ENCODE measurements at places on chromosomes 3 and 15. TPM values are rescaled to one million over a fixed set of nuclear protein-coding genes. Genes with fewer than 3 reads are reported as not detected.

- H3K4me1 ChIP-seq, result peaks cover 7% of the 10 kb centered on the region
- DNase-seq, result no peak
- H3K27me3 ChIP-seq, result no peaks in the 10 kb centered on the region
- no peak overlapping the region for H3K4me3 ChIP-seq
- peaks cover 3% of the 10 kb centered on the region for H3K36me3 ChIP-seq
Observed at GRCh38 chr3:46669191-46669999, 24.1 kb downstream of the ALS2CL start.

DNA sequence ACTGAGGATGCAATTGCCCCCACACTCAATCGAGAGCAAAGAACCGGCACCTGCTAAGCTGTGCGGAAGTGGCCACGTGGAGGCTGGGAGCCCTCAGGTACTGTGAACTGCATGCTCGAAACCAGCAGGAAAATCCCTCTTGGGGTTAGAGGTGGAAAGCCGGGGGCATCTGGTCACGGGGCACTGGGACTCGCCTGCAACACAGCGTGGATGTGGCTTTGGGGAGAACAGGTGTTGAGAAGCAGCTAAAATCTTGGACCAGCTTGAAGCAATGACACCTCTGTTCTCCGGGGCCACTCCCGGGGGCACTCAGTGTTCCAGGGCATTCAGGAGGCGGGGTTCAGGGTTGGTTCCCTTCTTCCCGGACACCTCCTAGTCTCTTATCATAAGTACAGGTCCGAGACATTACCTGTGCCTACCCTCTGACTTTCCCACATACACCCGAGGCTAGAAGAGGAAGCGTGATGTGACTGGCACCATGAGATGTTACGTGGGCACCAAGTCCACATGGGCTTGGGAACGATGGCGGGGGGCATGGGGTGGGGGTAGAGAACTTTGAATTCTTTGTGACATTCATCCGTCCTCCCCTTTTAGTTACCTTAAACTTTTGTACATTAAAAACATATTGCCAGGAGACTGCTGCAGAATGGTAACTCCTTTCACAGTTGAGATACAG lies 172.0 kb downstream of the ADAMTS17 start:
- H3K4me1 ChIP-seq, result no peaks in the 10 kb centered on the region
- H3K36me3 ChIP-seq, result peaks cover 2% of the 10 kb centered on the region
- no peak overlapping the region for H3K4me3 ChIP-seq
- H3K27ac ChIP-seq, result no peak overlapping the region
- no peaks in the 10 kb centered on the region for H3K27me3 ChIP-seq

DNA sequence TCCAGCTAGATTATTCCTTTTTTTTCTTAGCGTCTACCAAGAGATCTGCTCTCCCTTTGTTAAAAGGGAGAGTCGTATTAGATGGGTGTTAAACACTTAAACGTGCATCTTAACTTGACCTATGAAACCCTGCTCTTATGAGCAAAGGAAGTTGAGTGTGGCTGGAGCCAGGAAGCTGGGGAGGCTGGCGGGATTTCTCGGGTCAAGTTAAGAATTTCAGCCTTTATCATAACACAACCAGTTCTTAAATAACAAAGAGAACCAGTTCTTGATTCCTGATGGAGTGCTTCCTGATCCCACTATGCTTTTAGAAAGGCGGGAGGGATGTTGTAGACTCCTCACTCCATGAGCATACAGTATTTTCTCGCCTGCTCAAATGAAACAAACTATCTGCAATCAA lies 215.1 kb downstream of the ITPR1 start:
- no peaks in the 10 kb centered on the region for H3K27me3 ChIP-seq
- no peak for DNase-seq
- H3K36me3 ChIP-seq, result peaks cover 16% of the 10 kb centered on the region
- H3K27ac ChIP-seq, result peak overlapping the region; percentile 8

DNA sequence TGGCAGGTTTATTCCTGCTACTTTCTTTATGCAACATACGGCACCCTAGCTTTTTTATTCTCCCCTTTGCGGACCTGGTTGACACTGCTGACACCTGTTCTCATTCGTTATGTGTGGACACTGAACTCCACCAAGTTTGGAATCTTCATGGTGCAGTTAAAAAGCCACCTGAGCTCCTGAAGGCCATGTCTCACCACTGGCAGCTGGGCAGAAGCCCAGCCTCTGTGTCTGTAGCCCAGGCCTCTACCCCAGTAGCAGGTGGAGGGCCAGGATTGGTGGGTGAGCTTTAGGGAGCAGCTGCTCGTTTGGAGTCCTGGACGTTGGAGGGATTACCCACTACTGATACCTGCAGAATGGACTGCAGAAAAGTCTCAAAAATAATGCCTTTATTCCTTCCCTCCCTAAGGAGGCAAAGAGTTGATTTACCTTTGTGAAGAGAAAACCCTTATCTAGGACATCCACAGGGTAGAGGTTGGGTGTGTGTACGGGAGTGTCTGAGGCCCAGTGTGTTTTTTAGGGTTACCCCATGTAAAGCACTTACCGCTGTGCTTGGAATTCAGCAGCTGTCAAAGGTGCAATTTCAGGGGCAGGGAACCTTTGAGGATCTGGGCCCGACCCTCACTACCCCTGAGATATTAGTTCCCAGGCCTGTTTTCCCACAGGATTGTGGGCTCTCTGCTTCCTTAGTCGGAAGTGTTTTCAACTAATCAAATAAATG lies 637 bp upstream of the CCNDBP1 start:
- peak overlapping the region; percentile 92 for H3K4me3 ChIP-seq
- H3K36me3 ChIP-seq, result peaks cover 5% of the 10 kb centered on the region
- peak overlapping the region; percentile 96 for H3K27ac ChIP-seq
- peaks cover 33% of the 10 kb centered on the region for H3K4me1 ChIP-seq

- no peaks in the 10 kb centered on the region for H3K36me3 ChIP-seq
- no peaks in the 10 kb centered on the region for H3K27me3 ChIP-seq
- H3K4me1 ChIP-seq, result peaks cover 39% of the 10 kb centered on the region
- DNase-seq, result no peak
- H3K4me3 ChIP-seq, result peak overlapping the region; percentile 80
- peak overlapping the region; percentile 79 for H3K27ac ChIP-seq
Observed at GRCh38 chr3:194306771-194307640, 44.1 kb downstream of the CPN2 start.

DNA sequence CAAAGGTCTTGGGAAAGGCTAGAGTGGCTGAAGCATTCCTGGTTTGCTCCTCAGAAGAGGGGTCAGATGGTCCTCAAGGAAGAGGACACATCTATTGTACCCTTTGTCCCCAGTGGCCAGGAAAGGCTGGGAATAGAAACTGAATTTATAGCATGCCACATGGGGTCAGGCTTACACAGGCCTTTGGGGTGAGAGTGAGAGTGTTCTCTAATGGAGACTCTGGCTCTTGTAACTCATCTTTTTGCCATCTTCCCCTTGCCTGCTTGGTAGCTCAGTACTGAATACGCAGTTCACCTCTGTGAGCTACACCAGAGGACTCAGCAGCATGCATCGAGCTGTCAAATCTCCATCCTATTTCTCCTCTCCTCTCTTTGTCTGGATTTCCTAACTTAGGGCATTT lies 87.5 kb downstream of the ATP2B2 start:
- peaks cover 43% of the 10 kb centered on the region for H3K27me3 ChIP-seq
- no peak overlapping the region for H3K4me3 ChIP-seq
- peaks cover 2% of the 10 kb centered on the region for H3K4me1 ChIP-seq
- H3K27ac ChIP-seq, result no peak overlapping the region

GRCh38 chr3:39705351-39705900 lies 104.0 kb upstream of the MYRIP start:
- no peaks in the 10 kb centered on the region for H3K36me3 ChIP-seq
- H3K27ac ChIP-seq, result no peak overlapping the region
- H3K4me3 ChIP-seq, result no peak overlapping the region

- H3K4me1 ChIP-seq, result peaks cover 32% of the 10 kb centered on the region
- H3K36me3 ChIP-seq, result peaks cover 2% of the 10 kb centered on the region
- H3K27me3 ChIP-seq, result no peaks in the 10 kb centered on the region
Observed at GRCh38 chr3:183875411-183875810, 9.3 kb downstream of the PARL start.

DNA sequence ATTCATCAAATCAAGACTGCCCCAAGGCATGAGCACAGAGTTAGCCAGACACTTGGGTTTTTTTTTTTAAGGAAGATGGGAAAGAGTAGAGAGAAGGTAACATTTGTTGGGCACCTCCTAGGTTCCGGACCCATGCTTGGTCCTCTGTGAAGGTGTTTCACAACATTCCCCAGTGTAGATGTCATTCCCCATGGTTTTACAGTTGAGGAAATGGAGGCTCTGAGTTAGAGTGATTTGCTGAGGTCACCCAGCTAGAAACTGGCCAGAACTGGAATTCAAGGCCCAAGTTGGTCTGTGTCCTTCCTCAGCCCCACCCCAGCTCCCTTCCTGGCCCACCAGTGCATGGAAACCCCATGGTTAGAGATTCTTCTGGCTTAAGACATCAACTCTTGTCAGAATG lies 19.9 kb downstream of the WNT7A start:
- H3K27me3 ChIP-seq, result no peaks in the 10 kb centered on the region
- H3K4me3 ChIP-seq, result no peak overlapping the region
- DNase-seq, result no peak
- peaks cover 3% of the 10 kb centered on the region for H3K36me3 ChIP-seq
- peaks cover 25% of the 10 kb centered on the region for H3K4me1 ChIP-seq

DNA sequence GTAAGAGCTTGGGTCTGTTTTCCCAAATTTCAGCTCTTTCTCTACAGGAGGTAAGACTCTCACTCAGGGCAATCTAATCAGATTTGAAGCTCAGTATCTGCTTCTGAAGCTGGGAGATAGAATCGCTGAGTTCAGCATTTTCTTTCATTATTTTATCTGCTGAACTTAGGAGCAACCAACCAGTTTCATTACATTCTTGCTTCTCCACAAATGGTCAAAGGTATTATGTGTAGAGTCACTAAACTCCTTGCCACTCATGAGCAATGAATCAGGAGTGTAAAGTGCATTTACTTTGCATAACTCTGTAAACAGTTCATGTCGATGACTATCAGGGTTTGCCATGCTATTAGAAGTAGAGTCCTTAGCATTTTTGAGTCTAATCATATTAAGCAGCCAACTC lies 249.4 kb downstream of the CHL1 start:
- H3K27ac ChIP-seq, result no peak overlapping the region
- no peaks in the 10 kb centered on the region for H3K27me3 ChIP-seq
- no peaks in the 10 kb centered on the region for H3K4me1 ChIP-seq
- H3K36me3 ChIP-seq, result no peaks in the 10 kb centered on the region
- no peak for DNase-seq
- no peak overlapping the region for H3K4me3 ChIP-seq

- H3K36me3 ChIP-seq, result no peaks in the 10 kb centered on the region
- no peak overlapping the region for H3K27ac ChIP-seq
- DNase-seq, result no peak
- no peak overlapping the region for H3K4me3 ChIP-seq
- H3K27me3 ChIP-seq, result peaks cover 41% of the 10 kb centered on the region
- no peaks in the 10 kb centered on the region for H3K4me1 ChIP-seq
Observed at GRCh38 chr3:193052354-193053045, 134.8 kb upstream of the MB21D2 start.

DNA sequence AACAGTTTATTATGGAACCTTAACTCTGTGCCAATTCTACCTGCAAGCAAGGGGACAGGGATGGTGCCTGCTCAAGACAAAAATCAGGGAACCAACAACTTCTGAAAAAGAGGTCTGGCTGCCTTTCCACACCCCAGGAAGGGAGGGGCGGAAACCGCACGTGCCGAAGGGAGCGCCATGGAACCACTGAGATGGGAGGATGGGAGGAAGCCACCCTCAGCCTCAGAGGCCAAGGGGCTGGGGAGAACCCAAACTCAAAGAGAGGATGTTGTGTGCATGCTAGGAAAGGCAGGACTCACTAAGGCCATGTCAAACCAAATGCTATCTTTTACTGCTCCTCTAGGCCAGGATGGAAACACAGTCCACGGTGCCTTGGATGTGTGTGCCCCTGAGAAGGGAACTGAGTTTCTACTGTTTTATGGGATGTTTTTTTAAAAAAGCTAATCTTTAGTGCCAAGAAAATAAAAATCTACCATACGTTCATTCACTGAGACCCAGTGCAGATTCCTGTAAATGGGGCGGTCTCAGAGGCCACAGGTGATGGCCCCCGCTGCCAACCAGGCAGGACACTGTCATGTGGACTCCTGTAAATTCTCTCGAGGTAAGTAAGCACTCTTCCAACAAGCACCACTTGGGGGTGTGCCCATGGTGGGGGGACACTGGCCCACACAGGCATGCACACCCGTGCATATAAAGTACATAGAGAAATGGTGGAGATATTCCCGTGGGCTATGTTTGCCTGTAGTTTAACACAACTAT lies 20.5 kb downstream of the SRPRB start:
- no peaks in the 10 kb centered on the region for H3K36me3 ChIP-seq
- H3K4me1 ChIP-seq, result peaks cover 4% of the 10 kb centered on the region
- DNase-seq, result no peak
- H3K4me3 ChIP-seq, result no peak overlapping the region

DNA sequence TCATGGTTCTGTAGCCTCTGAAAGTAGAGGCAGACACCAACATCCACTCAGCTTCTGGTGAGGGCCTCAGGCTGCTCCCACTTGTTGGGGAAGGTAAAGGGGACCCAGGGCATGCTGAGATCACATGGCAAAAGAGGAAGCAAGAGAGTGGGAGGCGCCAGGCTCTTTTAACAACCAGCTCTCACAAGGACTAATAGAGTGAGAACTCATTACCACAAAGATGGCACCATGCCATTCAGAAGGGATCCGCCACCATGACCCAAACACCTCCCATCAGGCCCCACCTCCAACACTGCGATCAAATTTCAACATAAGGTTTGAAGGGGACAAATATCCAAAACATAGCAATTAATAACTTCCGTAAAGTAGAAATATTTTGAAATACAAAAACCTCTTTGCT lies 192.3 kb downstream of the OCA2 start:
- peaks cover 2% of the 10 kb centered on the region for H3K36me3 ChIP-seq
- no peak overlapping the region for H3K27ac ChIP-seq
- no peaks in the 10 kb centered on the region for H3K4me1 ChIP-seq
- no peak for DNase-seq

DNA sequence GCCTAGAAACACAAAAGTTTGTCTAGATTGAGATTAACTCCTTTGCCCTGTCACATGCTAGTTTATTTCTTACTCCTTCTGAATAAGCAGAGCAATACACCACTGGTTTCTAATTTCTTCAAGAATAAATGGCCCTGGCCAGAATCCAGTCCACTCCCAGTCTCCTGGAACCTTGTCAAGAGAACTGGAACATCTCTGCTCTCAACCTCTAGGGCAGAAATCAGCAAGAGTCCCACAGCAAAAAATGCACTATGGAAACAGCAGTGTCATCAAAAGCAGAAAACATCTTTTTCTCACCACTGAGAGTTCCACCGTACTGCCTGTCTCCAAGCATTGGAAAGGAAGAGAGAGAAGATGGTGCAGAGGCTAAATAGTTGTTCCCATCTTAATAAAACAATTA lies 35.9 kb upstream of the PPP2R3A start:
- DNase-seq, result no peak
- H3K27ac ChIP-seq, result no peak overlapping the region
- no peak overlapping the region for H3K4me3 ChIP-seq

Gene DYNC1LI1
- total RNA-seq, result 30.8 TPM

Gene GABRR3
- not detected for total RNA-seq

Gene CASR
- total RNA-seq, result 1.3 TPM

Gene TP63
- total RNA-seq, result 1.5 TPM

Gene ASB14
- total RNA-seq, result not detected

Gene CFAP44
- 8.6 TPM for total RNA-seq

Gene SYNM
- total RNA-seq, result 1.4 TPM

Gene EAF2
- total RNA-seq, result 5.5 TPM

Gene VGLL3
- total RNA-seq, result 0.17 TPM

Gene BOC
- total RNA-seq, result not detected

Data from T-helper 17 cell (primary cell).